ENCODE measurements at places on chromosomes 7 and 10.

DNA sequence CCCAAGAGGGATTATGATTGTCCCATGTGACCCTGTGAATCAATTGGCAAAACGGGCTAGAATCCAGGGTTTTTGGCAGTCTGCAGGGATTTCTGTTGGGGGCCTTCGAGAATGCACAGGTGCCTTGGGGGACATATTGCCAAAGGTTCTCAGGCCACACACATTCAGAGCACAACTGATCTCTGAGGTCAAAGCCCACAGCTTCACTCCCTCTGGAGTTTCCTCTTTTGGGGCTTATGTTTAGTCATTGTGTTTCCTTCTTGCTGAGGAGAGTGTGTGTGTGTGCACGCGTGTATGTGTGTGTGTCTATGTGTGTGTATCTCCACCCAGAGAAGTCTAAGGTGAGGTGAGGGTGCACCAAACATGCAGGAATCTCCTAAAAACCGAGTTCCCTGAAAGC, 8.8 kb downstream of the PPIF start:
- DNase-seq, result no peak

DNA sequence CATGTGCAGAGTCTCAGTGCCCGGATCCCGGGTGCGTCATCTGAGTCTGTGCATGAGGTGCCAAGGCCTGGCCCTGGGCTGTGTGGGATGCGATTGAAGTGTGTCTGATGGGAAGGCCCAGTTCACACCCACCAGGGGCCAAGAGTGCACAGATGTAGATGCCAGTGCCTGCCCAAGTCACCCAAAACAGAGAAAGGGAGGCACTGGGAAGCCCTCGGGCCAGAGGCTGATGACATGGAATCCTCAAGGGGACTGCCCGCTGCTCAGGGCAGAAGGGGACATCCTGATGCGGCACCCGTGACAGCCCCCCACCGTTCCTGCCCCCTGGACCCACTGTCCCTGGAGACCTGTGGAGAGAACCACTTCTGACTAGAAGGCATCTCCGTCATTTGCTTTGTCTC, 72.2 kb upstream of the ZNF479 start:
- no peak for DNase-seq

GRCh38 chr7:132750096-132750495, 173.8 kb upstream of the PLXNA4 start:
- no peak for DNase-seq

- DNase-seq, result no peak
Measured at GRCh38 chr7:12957487-12957886, 270.1 kb downstream of the ARL4A start.

- DNase-seq, result peak; percentile 92
Measured at GRCh38 chr10:97543025-97543546, 29.5 kb upstream of the ANKRD2 start.

- DNase-seq, result no peak
Measured at GRCh38 chr10:130770018-130770630, 541.4 kb downstream of the TCERG1L start.

GRCh38 chr7:836429-836828, 4.2 kb downstream of the SUN1 start:
- peak; percentile 50 for DNase-seq

- DNase-seq, result no peak
Measured at GRCh38 chr7:70700055-70700940, 431.6 kb upstream of the GALNT17 start.

DNA sequence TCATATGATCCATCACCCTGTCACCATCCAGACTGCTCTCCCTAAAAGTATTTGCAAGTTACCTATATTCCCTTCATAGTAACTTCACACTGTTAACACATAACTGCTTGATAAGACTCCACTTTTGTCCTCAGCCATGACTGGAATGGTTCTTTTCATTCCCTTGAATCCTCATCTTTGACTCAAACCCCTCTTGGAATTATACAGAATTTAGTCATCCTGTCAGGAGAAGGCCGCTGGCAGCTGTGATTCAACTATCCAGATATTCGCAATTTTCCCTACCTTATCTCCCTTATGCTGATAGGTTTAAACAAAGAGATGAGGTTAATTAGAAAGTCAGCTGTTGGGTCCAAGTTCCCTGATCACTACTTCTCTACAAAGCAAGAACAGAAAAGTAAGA, 143.0 kb upstream of the HPS1 start:
- DNase-seq, result no peak

DNA sequence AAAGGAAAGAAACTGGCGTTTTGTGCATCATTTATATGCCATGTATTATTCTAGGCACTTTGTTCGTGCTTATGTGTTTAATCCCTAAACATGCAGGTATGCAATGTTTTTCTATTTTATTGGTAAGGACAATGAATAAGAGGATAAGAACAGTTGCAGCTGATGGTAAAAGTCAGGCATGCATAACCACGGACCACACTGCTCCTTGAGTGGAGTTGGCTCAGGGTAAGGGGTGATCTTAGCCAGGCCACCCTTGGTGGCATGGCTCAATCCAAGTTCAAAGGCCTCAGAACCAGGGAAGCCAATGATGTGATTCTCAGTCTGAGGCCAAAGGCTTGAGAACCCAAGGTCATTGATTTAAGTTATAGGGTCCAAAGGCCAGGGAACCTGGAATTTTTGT, 1068.1 kb downstream of the NRG3 start:
- peak; percentile 19 for DNase-seq

DNA sequence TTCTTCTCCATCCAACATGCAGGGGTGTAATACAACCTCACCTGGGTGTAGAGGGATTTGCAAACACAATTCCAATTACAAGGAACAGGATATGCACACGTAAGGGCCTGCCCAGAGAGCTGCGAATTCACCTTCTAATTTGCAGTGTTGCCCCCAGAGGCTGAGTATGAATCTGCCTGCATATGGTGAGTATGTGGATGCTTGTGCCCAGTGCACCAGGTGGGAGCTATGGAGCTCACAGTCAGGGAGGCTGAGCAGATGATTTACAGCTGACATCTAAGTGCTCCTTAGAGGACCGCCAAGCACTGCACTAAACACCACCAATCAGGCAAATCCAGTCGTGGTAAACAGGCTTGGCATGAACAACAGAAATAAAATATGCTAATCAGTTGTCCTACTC, 132.0 kb downstream of the RELN start:
- DNase-seq, result no peak

DNA sequence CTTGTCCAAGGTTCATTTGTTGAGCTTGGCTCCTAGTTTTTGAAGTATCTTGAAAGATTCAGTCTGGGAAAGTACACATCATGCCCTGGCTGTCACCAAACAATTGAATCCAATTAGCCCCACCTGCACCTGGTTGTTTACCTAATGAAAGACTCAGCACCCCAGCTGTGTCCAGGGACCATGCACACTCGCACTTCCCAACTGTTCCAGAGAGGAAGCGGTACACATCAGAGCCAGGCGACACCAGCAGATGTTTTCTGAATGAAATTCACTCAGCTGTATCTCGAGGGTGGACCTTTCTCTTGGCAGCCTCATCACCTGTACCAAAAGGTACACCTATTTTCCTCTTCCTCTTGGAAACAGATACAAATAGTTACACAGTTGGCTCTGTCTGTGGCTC, 216.4 kb upstream of the LRGUK start:
- DNase-seq, result no peak

DNA sequence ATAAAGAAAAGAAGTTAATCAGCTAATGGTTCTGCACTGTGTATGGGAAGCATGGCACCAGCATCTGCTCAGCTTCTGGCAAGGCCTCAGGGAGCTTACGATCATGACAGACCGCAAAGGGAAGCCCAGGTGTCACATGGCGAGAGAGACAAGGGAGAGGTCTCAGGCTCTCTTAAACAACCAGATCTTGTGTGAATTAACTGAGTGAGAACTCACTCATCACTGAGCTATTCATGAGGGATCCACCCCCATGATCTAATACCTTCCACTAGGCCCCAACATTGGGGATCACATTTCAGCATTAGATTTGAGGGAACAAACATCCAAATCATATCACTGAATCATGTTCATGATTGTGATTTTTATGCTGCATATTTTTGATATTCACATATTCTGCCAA, 5.8 kb downstream of the USP54 start:
- no peak for DNase-seq

DNA sequence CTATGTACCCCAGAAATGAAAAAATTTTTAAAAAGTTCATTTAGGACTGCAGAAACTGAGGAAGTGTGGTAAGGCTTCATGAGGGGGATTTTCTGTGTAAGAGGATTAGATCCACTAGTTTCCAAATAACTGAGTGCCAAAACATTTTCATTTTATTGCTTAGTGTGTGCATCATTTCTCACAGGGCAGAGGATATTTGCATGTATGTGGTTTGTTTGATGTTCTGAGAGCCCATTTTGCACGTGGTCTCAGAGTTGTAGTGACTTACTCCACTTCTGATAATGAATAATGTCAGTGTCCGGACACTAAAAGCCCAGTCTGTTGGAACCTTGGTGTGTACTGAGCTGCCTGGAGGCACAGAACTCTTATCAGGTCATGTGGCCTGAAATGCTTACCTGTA, 299.9 kb downstream of the AUTS2 start:
- DNase-seq, result no peak

DNA sequence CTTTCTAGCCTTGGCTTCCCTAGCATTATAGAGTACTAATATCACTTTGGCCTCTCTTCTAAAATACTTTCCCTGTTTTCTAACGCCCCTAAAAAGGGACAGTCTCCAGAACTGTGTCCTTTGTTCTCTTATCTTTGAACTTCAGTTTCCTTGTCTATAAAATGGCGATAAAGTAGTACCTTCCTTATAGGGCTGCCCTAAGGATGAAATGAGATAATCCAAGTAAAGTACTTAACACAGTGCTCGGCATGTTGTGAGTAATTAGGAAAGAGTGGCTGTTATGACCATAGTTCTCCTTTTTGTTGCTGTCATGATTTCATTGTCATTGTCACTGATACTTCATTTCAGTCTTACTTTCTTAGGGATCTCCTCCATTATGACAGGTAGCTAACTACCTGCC, 114.7 kb downstream of the EXOC4 start:
- DNase-seq, result no peak

DNA sequence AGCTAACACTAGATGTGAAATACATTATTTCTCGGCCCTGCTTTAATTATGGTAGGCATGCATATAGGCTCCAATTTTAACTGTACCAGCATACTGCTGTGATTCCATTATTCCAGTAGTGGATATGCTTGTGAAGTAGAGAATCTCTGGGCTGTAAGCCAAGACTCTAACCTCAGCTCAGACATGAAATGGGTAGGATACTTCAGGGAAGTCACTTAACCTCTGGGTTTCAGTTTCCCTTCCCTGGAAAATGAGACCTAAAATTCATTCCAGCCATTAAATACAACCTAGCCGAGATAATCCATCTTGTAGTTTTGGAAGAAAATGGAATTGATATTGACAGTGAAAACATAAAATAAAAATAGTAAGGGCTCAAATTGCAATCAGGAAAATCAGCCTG, 59.6 kb upstream of the TRIL start:
- DNase-seq, result peak; percentile 36

GRCh38 chr7:132756484-132756990, 180.3 kb upstream of the PLXNA4 start:
- DNase-seq, result peak; percentile 45

GRCh38 chr7:49099587-49100326, 175.4 kb downstream of the CDC14C start:
- peak; percentile 16 for DNase-seq

DNA sequence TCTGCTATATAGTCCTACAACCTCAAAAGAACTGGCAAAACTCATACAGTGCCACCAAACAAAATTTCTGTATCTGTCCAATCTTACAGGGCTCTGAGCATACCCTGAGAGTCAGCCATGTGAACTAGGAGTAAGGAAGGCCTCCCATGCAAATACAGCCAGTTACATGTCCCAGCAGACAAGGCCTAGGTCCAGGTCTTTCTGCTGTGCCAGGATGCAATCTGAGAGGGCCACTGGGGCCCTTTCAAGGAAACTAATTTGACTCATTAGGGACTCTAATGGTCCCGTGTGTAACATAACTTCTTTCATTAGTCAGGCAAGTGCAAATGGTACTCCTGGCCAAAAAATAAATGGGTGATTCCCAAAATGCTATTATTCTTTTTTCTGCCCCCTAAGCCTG, 17.9 kb upstream of the HIBADH start:
- no peak for DNase-seq

DNA sequence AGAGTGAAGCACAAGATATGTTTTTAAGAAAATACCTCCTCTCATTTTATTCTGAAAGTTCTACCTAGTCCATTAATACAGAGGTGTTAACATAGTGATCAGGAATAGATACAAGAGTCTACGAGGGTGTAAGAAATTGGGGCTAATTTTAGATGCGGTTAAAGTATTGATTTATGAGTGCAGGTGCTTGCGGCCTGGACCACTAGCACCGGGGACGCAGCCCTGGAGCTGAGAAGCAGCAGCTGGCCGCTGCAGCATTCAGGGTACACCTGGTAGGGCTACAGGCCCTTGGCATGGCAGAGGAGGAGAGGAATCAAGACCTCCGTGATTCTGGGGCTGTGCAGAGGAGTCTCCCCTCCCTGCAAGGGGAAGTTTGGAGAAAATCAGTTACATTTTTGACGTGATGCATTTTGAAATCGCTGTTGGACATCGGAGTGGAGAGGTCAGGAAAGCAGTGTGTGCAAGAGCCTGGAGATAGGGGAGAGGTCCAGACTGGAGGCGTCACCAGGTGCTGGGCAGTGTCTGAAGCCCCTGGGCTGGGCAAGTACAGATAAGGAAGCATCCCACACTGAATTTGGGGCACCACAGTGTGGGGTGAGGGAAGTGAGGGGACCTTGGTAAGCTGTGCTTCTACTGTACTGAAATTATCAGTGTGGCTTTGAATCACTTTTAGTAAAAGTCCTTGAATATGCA, 112.3 kb downstream of the VWC2 start:
- DNase-seq, result no peak

DNA sequence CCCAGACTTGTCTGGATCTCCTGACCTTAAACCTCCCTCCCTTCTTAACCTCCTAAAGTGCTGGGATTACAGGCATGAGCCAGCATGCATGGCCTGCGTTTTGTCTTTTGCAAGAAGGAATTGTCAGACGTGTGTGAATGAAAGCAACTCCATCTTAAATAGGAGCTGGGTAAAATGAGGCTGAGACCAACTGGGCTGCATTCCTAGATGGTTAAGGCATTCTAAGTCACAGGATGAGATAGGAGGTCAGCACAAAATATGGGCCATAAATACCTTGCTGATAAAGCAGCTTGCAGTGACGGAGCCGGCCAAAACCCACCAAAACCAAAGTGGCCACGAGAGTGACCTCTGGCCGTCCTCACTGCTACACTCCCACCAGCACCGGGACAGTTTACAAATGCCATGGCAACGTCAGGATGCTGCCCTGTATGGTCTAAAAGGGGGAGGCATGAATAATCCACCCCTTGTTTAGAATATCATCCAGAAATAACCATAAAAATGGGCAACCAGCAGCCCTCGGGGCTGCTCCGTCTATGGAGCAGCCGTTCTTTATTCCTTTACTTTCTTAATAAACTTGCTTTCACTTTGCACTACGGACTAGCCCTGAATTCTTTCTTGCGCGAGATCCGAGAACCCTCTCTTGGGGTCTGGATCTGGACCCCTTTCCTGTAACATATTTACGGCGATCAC, 41.2 kb upstream of the SDK1 start:
- no peak for DNase-seq

- peak; percentile 24 for DNase-seq
Measured at GRCh38 chr10:76717141-76717540, 920.5 kb downstream of the KCNMA1 start.

GRCh38 chr7:108004220-108005142, 1.5 kb upstream of the LAMB1 start:
- DNase-seq, result peak; percentile 99

Measured in kidney tubule cell (primary cell).